ENCODE measurements at places on chromosomes 2 and 18.

DNA sequence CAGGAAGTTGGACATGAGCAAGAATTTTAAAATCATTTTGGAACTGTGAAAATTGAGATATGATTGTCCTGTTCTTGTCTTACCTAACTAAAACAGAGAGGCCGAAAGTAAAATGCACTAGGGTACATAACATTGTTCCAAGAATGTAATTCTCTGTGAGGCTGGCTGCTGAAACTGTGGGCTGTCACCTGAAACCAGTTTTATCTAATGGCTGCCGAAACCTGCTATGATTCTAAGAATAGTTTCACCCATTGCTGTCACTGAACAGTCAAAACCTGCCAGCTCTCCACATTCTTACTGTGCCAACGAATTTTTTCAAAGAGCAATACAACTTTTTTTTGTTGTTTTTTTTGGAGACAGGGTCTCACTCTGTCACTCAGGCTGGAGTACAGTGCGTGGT lies 119.3 kb upstream of the ZSWIM2 start:
- DNase-seq = no peak

GRCh38 chr2:191797942-191798876 lies 48.7 kb downstream of the CAVIN2 start:
- no peak for DNase-seq

- DNase-seq = no peak
These were observed 61.6 kb upstream of the TGIF1 start for GRCh38 chr18:3388323-3388722.

DNA sequence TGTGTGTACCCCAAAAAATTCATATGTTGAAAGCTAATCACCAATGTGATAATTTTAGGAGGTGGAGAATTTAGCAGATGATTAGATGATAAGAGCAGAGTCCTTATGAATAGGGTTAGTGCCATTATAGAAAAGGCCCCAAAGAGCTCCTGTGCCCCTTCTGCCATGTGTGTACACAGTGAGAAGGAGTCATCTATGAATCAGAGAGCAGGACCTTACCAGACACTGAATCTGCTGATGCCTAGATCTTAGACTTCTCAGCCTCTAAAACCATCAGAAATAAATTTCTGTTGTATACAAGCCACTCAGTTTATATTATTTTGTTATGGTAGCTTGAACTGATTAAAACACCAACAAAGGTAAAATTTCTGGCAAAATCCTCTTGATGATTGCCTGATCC lies 560.0 kb upstream of the CDH2 start:
- no peak for DNase-seq

- DNase-seq = no peak
These were observed 121.9 kb upstream of the LGALSL start for GRCh38 chr2:64331849-64332699.
